SIG-M5 (cell line): ENCODE measurements at places on chromosomes 5 and 9.

GRCh38 chr9:89999534-90000370 is 394.9 kb downstream of the GADD45G start:
- no peak for DNase-seq

DNA sequence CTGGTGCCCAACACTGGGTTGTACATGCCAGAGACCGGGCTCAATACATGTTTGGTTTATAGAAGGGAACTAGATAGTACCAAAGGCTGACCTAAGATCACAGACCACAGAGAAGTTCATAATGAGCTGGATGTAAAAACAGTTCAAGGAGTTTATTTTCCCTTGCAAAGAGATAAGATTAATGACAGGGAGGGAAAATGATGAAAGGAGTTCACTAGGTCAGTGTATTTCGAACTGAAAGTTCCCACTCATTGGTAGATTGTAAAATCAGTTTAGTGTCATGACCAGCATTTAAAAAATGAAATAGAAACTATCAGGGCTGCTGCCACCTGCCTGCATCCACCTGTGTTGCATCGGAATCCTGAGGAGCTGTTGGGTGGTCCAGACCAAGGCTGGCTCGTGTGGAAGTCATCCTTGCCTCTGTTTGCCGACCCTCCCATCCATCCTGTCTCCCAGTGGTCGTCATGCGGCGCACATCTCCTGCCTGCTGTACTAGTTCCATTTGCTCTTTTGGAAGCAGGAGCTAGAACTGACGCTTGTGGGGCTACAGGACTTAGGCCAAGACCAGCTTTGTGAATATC is 21.1 kb downstream of the TBC1D2 start:
- DNase-seq, result no peak

DNA sequence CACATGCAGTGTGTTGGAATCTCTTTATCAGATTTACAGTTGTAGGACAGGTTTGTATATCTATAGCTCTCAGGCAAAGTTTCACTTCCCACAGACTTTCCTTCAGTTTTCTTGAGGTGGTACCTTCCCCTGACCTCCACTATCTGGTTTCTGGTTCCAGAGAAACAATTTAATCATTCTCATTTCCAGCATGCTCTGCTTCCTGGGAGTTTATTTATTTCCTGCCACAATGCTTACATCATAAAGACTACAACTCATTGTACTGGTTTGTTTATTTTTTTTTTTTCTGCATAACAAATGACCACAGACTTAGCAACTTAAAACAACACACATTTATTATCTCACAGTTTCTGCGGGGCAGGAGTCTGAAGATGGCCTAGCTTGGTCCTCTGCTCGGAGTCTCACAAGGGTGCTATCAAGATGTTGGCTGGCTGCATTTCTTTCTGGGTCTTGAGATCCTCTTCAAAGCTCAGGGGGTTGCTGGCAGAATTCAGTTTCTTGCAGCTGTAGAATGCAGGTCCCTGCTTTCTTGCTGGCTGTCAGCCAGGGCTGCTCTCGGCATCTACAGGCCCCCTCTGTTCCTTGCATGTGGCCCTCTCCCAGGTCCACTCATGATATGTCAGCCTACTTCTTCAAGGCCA is 247.7 kb downstream of the ENC1 start:
- no peak for DNase-seq

DNA sequence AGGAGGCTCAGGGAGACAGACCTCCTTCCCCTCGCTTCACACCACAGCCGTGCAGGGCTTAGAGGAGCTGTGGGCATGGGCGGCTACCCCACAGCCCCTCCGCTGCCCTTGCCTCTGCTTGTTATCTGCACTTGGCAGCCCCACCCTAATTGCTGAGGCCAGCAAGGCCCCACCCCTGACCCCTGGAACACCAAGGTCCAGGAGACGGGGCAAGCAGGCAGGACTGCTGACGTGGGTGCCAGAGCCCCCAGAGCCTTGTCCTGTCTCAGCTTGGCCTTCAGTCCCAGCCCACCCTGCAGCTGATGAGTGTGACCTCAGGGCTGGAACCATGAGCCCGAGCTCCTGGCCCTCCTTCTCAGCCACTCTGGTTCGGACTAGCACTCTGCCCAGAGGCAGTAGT is 29.1 kb upstream of the NEURL1B start:
- DNase-seq, result no peak

- DNase-seq, result no peak
Measured at GRCh38 chr5:159763562-159763961, 152.7 kb upstream of the ADRA1B start.

DNA sequence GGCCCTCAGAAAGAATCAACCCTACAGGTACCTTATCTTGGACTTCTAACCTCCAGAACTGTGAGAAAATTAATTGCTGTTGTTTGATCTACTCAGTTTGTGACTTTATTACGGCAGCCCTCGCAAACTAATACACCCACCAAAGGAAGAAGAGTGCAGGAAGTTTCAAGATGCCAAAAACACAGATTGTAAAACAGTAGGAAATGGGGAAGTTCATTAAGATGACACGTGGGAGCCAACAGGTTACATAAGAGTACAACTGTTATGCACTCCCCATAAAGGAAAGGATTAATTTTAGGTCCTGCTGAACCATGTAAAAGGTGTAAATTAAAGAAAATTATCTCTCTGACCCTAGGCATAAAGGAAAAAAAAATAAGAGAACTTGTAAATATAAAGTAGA is 294.3 kb downstream of the EPB41L4A start:
- DNase-seq, result no peak

- DNase-seq, result no peak
Measured at GRCh38 chr5:95620030-95620869, at the start of gene GPR150. TSS of gene GPR150 (plus strand) at chr5:95620087. CDS start at chr5:95620276, 189 bp downstream.

GRCh38 chr5:151628112-151628823 is 37.1 kb upstream of the FAT2 start:
- no peak for DNase-seq

DNA sequence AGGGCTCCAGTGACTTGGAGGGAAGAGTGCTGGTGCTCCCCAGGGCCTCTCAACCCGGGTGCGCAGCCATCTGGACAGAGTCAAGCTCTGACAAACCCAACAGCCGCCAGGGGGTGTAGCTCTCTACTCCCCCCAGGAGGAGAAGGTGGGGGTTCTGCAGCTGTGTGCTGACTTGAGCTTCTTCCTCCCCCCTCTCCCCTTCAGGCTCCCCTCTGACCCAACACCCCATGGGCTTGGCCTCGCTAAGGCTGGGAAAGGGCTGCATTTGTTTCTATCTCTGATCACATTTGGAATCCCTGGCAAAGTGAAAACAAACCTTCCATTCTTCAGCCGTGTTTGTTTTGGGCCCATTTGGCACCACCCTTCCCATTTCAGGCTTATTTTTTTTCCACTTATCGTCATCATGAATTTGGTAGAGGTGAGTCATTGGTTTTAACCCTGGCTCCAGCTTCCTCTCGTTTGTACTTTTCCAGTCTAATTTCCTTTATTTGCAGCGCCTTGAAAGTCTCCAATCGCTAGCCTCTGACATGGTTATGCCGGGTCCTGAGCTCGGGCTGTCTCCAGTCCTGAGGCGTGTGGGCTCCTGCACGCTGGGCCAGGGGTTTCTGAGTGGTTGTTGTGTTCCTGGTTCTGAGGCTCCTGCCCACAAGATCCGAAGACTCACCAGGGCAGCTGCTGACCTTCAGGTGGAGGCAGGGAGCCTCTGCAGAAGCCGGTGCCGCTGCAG is 36.1 kb downstream of the DAP start:
- no peak for DNase-seq

- DNase-seq, result no peak
Measured at GRCh38 chr5:56686337-56687195, 128.8 kb upstream of the MAP3K1 start.

DNA sequence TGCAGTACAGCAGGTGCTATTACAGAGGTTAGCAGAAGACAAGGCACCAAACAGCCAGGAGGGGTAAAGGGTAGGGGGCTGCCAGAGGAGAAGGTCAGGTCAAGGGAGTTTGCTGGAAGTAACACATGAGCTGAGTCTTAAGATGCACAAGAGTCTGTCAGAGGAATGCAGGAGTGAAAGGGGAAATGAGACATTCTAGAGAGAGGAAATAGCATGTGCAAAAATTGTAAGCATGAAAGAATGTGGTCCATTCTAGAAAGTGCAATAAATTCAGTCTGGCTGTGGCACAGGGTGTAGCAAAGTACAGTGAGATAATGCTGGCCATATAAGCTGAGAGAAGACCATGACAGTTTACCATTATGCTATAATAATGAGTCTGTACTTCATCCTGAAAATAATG is 6.6 kb downstream of the GOLGA1 start:
- no peak for DNase-seq

GRCh38 chr5:82312373-82312856 is 34.3 kb upstream of the RPS23 start:
- no peak for DNase-seq

DNA sequence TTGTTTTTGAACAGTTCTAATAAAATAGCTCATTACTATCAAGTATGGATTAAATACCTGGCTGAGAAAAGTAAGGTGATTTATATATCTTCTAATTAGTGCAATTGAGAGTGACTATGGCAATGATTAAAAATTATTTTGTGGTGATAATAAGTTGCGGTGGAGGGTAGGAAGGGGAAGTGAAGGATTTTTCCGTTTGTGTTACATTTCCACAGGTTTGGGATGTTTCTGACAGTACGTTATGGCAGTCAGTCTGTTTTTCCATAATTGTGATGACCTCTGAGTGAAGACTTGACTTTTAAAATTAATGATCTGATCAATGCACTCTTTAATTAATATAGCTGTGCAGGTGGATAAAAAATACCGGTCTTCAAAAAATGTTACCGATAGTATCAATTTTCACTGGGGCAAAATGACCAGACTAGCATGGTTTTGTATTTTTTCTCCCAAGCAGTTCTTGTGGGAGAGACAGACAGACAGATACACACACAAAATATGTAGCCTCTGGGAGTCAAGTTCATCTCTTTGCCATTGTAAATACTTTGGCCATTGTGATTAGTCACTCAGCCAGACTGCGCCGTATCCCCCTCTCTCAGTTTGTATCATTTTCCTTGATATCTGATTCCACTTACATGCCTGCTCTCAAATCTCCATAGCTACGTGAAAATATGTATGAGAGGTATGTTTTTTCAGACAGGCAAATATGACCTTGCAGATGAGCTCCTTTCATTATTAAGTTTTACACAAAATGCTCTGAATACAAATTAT is 60.2 kb downstream of the ARHGAP26 start:
- DNase-seq, result no peak

GRCh38 chr5:170169996-170170395 is 62.8 kb upstream of the C5orf58 start:
- DNase-seq, result no peak

DNA sequence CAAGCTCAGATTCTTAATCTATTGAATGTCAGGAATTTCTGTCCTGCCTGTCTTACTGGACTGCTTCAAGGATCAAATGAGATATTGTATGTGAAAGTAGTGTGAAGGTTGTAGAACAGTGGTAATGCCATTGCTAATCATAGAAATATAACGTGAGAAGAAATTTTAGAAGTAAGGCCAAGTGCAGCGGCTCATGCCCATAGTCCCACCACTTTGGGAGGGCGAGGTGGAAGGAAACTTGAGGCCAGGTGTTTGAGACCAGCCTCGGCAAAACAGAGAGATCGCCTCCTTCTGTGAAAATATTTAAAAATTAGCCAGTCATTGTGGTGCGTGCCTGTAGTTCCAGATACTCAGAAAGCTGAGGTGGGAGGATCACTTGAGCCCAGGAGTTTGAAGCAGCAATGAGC is 5.1 kb upstream of the HSPA5 start:
- DNase-seq, result no peak

- peak; percentile 8 for DNase-seq
Measured at GRCh38 chr9:108057421-108058134, 568.0 kb upstream of the KLF4 start.

GRCh38 chr9:16345902-16346301 is 524.6 kb downstream of the BNC2 start:
- no peak for DNase-seq

GRCh38 chr5:118451697-118452247 is 536.6 kb downstream of the DTWD2 start:
- DNase-seq, result no peak

- no peak for DNase-seq
Measured at GRCh38 chr5:141657937-141658545, 6.8 kb upstream of the FCHSD1 start.
